ENCODE measurements at places on chromosomes 1 and 21. TPM values are rescaled to one million over a fixed set of nuclear protein-coding genes. Genes with fewer than 3 reads are reported as not detected.

GRCh38 chr21:41857771-41858300, 21.3 kb downstream of the PRDM15 start:
- peaks cover 2% of the 10 kb centered on the region for H3K4me1 ChIP-seq
- DNase-seq: no peak
- peaks cover 22% of the 10 kb centered on the region for H3K36me3 ChIP-seq
- H3K27me3 ChIP-seq: no peaks in the 10 kb centered on the region
- no peak overlapping the region for H3K4me3 ChIP-seq

DNA sequence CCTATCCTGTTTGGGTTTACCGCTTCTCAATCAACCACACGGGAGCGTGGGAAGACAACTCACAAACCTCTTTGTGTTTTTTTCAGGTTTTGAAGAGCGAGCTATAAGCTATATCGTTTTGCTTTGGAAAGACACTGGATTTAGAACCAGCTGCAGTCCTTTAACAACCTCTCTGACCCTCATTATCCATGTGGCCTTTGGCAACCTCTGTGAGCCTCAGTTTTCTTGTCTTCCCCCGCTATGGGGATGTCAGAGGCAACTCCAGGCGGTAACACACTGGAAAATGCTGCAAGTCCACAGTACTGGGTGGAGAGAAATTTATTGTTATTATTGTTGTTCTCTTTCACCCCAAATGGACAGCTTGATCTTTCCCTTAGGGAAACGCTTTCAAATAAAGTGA, 100.0 kb downstream of the ETS2 start:
- no peaks in the 10 kb centered on the region for H3K4me1 ChIP-seq
- no peak overlapping the region for H3K4me3 ChIP-seq
- H3K27ac ChIP-seq: no peak overlapping the region
- no peaks in the 10 kb centered on the region for H3K36me3 ChIP-seq

- DNase-seq: no peak
- peaks cover 8% of the 10 kb centered on the region for H3K36me3 ChIP-seq
- H3K4me3 ChIP-seq: no peak overlapping the region
- H3K27ac ChIP-seq: no peak overlapping the region
- no peaks in the 10 kb centered on the region for H3K27me3 ChIP-seq
Observed at GRCh38 chr1:230070321-230071208, 3.5 kb downstream of the GALNT2 start.

DNA sequence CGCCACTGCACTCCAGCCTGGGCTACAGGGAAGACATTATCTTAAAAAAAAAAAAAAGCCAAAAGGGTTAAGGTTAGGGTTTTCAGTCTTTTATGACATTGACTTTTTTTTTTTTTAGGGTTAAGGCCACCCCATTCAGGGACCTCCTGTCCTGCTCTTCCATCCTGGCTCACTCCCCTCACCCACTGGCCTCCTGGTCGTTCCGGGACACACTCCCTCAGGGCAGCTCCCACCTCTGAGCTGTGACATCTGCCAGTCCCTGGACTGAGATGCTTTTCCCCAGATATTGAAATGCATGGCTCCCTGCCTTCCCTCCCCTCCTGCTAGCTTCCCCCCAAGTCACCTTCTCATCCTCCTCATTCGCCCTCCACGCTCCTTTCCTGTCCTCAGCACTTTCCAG, 9.6 kb downstream of the PLEKHG5 start:
- peaks cover 7% of the 10 kb centered on the region for H3K4me1 ChIP-seq
- no peaks in the 10 kb centered on the region for H3K36me3 ChIP-seq
- peaks cover 35% of the 10 kb centered on the region for H3K27me3 ChIP-seq
- H3K27ac ChIP-seq: no peak overlapping the region

DNA sequence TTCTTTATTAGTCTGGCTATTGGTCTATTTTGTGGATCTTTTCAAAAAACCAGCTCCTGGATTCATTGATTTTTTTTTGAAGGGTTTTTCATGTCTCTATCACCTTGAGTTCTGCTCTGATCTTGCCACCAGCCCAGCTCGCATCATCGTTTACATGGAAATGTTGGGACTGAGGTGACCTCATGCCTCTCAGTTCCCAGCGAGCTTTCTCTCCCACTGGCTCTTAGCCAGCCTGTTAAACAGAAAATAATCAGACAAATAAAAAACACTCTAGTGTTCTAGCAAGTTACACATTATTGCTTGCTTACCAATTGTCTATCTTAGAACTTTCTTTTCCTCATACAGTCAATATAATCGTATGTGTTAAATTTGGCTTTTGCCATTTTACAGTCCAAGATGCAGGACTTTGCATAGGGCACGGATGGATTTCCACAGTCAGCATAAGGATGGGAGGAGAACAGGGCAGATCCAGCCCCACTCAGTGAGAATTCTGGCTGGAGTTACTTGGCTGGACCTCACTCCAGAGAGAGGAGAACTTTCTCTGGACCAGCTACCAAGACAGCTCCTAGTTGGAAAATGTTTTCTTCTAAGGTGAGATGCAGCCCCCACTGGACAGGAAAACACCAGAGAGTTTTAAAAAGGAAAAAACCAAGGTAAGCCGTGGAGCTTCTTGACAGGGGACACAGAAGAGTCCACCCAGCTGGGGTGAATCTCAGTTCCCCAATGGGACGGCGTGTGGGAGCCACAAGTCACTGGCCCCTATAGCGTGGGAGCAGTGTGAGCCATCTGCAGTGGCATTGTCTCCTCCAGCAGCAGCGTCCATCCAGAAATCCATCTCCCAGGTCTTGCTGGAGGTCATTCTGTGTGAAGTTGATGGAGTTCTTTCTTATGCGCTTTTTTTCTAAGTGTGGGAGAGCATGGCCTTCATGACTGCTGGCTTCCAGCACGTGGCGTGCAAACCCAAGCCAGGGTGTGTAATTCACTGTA, 17.6 kb downstream of the PGBD2 start:
- H3K4me1 ChIP-seq: peaks cover 37% of the 10 kb centered on the region
- peak; percentile 43 for DNase-seq
- H3K27ac ChIP-seq: no peak overlapping the region
- peaks cover 30% of the 10 kb centered on the region for H3K36me3 ChIP-seq
- no peak overlapping the region for H3K4me3 ChIP-seq
- peaks cover 2% of the 10 kb centered on the region for H3K27me3 ChIP-seq

DNA sequence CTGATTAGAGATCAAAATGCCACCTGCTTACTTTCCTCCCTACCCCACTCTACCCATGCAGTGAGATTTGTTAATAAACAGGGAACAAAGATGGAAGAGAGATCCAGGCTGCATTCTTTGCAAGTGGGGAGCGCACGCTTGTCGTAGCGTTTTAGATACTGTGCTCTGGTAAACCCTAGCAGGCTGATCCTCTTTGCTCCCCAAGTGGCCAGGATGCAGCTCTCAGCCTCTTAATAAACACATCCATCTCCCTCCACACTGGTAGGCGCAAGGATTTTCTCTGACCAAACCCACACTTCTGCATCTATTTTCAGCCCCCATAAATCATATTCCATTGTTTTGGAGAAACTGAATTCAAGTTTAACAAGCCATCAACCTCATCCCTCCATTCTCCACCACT, 2.9 kb downstream of the PGBD5 start:
- H3K27ac ChIP-seq: no peak overlapping the region
- peaks cover 58% of the 10 kb centered on the region for H3K27me3 ChIP-seq
- H3K36me3 ChIP-seq: peaks cover 4% of the 10 kb centered on the region
- no peak for DNase-seq
- no peak overlapping the region for H3K4me3 ChIP-seq

DNA sequence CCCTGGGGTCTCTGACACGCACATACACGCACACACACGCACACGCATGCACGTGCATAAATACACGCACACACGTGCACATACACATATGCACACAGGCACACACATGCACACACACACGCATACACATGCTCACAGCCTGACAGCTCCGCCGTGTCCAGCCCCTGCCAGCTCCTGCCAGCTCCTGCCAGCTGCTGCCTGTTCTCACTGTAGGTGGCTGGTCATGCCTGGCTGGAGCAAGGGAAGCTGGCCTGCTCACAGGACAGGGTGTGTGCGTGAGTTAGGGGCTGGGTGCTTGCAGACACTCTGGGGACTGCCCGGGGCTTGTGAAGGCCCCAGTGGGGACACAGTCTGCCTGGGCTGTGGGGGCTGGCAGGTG, 4.9 kb downstream of the PLCH2 start:
- no peaks in the 10 kb centered on the region for H3K36me3 ChIP-seq
- H3K27me3 ChIP-seq: no peaks in the 10 kb centered on the region
- H3K27ac ChIP-seq: no peak overlapping the region
- H3K4me3 ChIP-seq: no peak overlapping the region
- peaks cover 4% of the 10 kb centered on the region for H3K4me1 ChIP-seq

- peak overlapping the region; percentile 89 for H3K4me3 ChIP-seq
- peak overlapping the region; percentile 77 for H3K27ac ChIP-seq
- H3K4me1 ChIP-seq: peaks cover 5% of the 10 kb centered on the region
- H3K36me3 ChIP-seq: peaks cover 36% of the 10 kb centered on the region
- no peaks in the 10 kb centered on the region for H3K27me3 ChIP-seq
Observed at GRCh38 chr1:246725191-246725590, 982 bp downstream of the SCCPDH start.

DNA sequence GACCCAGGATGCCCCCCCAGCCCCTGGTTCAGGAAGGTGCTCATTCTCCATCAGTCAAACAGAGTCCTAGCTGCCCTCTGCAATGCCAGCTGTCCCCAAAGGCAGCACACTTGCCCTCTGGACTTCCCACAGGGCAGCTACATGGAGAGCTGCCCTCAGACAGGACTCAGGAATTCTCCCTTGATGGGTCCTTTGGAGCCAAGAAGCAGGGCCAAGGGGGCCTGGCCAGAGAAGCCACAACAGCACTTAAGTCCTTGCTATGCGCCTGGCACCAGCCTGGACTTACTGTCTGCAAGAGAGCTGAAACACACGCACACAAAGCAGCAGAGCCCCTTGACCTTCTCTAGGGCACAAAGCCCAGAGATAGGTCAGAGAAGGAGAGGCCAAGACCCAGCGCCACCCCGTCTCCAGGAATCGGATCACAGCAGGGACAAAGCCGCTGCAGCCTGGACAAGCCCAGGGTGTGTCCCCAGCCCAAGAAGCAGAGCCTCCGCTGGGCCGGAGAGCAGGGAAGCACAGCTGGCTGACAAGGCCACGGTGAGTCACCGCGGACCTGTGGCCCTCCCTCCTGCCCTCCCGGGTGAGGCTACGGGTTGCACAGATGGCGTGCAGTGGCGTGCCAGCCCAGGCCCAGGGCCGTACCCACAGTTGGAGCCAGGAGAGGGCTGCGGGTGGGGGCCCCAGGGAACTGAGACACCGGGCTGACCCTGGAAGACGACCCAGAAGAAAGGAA, 1.7 kb downstream of the WNT9A start:
- no peaks in the 10 kb centered on the region for H3K4me1 ChIP-seq
- H3K27me3 ChIP-seq: peaks cover 30% of the 10 kb centered on the region
- no peak for DNase-seq

DNA sequence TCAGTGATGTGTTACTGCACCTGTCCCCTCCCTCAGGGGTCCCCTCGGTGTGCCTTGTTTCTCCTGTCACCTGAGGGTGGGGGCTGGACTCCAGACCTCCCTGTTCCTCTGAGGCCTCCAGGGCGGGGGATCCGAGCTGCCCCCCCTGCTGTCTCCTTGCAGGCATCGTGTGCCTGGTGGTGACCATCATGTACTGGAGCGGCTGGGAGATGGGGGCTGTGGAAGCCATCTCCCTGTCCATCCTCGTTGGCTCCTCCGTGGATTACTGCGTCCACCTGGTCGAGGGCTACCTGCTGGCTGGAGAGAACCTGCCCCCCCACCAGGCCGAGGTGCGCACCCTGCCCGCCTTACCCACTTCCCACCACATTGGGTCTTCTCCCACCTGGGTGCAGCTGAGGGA, 56.4 kb downstream of the DISP3 start:
- H3K27me3 ChIP-seq: no peaks in the 10 kb centered on the region
- H3K4me3 ChIP-seq: no peak overlapping the region
- H3K4me1 ChIP-seq: no peaks in the 10 kb centered on the region
- no peak overlapping the region for H3K27ac ChIP-seq
- no peaks in the 10 kb centered on the region for H3K36me3 ChIP-seq

GRCh38 chr1:41764656-41765055, 154.1 kb downstream of the HIVEP3 start:
- H3K27me3 ChIP-seq: no peaks in the 10 kb centered on the region
- DNase-seq: no peak
- no peak overlapping the region for H3K4me3 ChIP-seq
- no peaks in the 10 kb centered on the region for H3K36me3 ChIP-seq

DNA sequence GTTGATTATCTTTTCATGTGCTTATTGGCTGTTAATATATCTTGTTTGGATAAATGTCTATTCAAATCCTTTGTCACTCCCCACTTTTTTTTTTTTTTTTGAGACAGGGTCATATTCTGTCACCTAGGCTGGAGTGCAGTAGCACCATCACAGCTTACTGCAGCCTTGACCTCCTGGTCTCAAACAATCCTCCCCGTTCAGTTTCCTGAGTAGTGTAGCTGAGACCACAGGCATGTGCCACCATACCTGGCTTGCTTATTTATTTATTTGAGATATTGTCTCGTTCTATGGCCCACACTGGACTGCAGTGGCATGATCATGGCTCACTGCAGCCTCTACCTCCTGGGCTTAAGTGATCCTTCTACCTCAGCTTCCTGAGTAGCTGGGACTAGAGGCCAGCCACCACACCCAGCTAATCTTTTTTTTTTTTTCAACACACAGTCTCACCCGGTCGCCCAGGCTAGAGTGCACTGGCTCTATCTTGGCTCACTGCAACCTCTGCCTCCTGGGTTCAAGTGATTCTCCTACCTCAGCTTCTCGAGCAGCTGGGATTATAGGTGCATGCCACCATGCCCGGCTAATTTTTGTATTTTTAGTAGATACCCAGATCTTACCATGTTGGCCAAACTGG, 13.9 kb upstream of the MYCL start:
- no peak overlapping the region for H3K27ac ChIP-seq
- H3K4me3 ChIP-seq: no peak overlapping the region
- H3K27me3 ChIP-seq: peaks cover 3% of the 10 kb centered on the region
- H3K36me3 ChIP-seq: no peaks in the 10 kb centered on the region

GRCh38 chr1:180731131-180731530, 99.3 kb downstream of the XPR1 start:
- peaks cover 15% of the 10 kb centered on the region for H3K36me3 ChIP-seq
- no peak for DNase-seq
- H3K27me3 ChIP-seq: no peaks in the 10 kb centered on the region
- H3K4me3 ChIP-seq: no peak overlapping the region
- H3K4me1 ChIP-seq: no peaks in the 10 kb centered on the region

GRCh38 chr1:223143537-223144248, 645 bp upstream of the TLR5 start:
- peaks cover 7% of the 10 kb centered on the region for H3K27me3 ChIP-seq
- H3K4me3 ChIP-seq: peak overlapping the region; percentile 72
- H3K36me3 ChIP-seq: no peaks in the 10 kb centered on the region
- DNase-seq: peak; percentile 63
- no peak overlapping the region for H3K27ac ChIP-seq

- DNase-seq: no peak
- no peaks in the 10 kb centered on the region for H3K36me3 ChIP-seq
- peaks cover 16% of the 10 kb centered on the region for H3K27me3 ChIP-seq
- H3K4me3 ChIP-seq: no peak overlapping the region
- H3K4me1 ChIP-seq: no peaks in the 10 kb centered on the region
Observed at GRCh38 chr1:101485712-101486111, 248.9 kb downstream of the S1PR1 start.

GRCh38 chr1:31633117-31633516, 11.6 kb downstream of the PEF1 start:
- H3K27me3 ChIP-seq: no peaks in the 10 kb centered on the region
- no peak overlapping the region for H3K27ac ChIP-seq

The MSH4 gene
- total RNA-seq: 0.33 TPM

The ACTL8 gene
- total RNA-seq: not detected

The TNFRSF1B gene
- 145 TPM for total RNA-seq
